ENCODE measurements at places on chromosomes 2 and 18. TPM values are rescaled to one million over a fixed set of nuclear protein-coding genes. Genes with fewer than 3 reads are reported as not detected.

- no peaks in the 10 kb centered on the region for H3K36me3 ChIP-seq
- no peak for DNase-seq
- no peaks in the 10 kb centered on the region for H3K27me3 ChIP-seq
- no peak overlapping the region for H3K4me3 ChIP-seq
- H3K4me1 ChIP-seq = no peaks in the 10 kb centered on the region
Measured at GRCh38 chr2:198390670-198391069, 586.3 kb downstream of the PLCL1 start.

- no peaks in the 10 kb centered on the region for H3K4me1 ChIP-seq
- no peaks in the 10 kb centered on the region for H3K36me3 ChIP-seq
- H3K27me3 ChIP-seq = peaks cover 6% of the 10 kb centered on the region
- DNase-seq = no peak
- H3K4me3 ChIP-seq = no peak overlapping the region
Measured at GRCh38 chr2:134575888-134576287, 142.9 kb downstream of the TMEM163 start.

Gene ST8SIA5
- total RNA-seq = 0.76 TPM

DNA sequence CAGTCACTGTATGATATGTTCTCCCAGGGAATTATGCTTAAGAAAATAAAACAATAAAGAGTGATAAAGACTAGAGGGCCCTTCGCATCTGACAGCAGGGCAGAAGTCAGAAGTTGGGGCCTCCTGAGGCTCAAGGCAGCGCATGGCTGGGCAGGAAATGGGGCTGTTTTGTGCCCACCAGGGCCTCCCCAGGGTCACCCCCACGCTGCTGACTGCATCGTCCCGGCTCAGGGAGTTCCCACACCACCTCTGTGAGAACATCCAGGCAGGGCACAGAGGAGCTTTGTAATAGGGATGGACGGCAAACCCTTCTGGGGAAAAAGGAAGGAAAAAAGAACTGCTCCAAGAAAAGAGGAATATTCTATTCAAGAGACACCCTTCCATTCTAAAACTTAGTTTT, 41.2 kb downstream of the PAX3 start:
- H3K27me3 ChIP-seq = peaks cover 6% of the 10 kb centered on the region
- no peaks in the 10 kb centered on the region for H3K36me3 ChIP-seq
- no peaks in the 10 kb centered on the region for H3K4me1 ChIP-seq
- no peak for DNase-seq
- no peak overlapping the region for H3K4me3 ChIP-seq

DNA sequence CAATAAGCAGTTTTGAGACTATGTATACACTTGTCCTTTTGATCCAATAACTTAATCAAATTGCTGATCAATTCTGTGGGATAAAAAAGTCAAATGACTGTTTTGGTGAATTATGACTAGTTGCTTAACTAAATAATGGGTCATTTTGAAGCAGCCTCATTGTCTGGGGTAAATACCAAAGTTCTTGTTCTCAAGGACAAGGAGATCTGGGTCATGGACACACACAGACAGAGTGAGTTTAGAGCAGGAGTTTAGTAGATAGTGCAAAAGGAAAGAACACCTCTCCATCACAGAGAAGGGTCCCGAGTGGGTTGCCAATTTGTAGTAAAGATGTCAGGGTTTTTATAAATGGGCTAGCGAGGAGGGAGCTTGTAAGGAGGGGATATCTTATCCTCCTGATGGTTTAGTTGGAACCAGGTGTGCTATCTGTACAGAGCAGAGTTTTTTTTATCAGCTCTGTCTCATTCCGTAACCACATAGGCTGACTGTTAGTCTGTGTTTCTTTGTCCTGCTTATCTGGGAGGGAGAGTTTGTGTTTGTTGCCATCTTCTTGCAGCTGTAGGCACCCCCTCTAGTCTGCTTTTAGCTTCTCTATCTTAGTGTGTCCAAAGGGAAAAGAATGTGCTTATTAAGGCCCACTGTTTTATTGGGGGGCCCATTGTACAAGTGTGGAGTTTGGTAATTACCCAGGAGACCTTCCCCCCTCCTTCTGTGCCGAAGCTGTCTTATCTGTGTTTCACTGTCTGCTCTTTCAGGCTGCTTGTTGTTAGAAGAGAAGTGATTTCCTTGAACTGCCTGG, 48.7 kb upstream of the C1GALT1C1L start:
- H3K4me3 ChIP-seq = no peak overlapping the region
- peak overlapping the region; percentile 36 for H3K27ac ChIP-seq
- H3K36me3 ChIP-seq = peaks cover 3% of the 10 kb centered on the region

DNA sequence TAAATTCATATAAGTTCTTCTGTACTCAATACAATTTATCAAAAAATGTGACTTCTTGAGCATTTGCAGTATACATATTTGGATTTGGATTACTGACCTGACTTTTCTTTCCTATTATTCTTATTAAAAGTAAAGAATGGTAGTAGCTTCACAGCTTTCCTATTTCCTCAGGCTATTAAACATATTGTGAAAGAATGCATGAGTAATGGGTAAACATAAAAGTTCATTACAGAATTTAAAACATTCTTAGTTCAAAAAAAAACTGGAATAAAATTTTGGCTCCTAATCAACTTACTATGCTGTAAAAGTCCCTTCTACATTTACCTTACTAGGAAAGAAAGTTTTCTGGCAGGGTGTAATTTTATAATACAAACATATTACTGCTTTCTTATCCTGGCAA, 27.3 kb upstream of the C2orf66 start:
- H3K4me1 ChIP-seq = peaks cover 11% of the 10 kb centered on the region
- H3K36me3 ChIP-seq = peaks cover 20% of the 10 kb centered on the region
- H3K4me3 ChIP-seq = no peak overlapping the region
- peak overlapping the region; percentile 45 for H3K27ac ChIP-seq
- DNase-seq = no peak
- H3K27me3 ChIP-seq = no peaks in the 10 kb centered on the region

DNA sequence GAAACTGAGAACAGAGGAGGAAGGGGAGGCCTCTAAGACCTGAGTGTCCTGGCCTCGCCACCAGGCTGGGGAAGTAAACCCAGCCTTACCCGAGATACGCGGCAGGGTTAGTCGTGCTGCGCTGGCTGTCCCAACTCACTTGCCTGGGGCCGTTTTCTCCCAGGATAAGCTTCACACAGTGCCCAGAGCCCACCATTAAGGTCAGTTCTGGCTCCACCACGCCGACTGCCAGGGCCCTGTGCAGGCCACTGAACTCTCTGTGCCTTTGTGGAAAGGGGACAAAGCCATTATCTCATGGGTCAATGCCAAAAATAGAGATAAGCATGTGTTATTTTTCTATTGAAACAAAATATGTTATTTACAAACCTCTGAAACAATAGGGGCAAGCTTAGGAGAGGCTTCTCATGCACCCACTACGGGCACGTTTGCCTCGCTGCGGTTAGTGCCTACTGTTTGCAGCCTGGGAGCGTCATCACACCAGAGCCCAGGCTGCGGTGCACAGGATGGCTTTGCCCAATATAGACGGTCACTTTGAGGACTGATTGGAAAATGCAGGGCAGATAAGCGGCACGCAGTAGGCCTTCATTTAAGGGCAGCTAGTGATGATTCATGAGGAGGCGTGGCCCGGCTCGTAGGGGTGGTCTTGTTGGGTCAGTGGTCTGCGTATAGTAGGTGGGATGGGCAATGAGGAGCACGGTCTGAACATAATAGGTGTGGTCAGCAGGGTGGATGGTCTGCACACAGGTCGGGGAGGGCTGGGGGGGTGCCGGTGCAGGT, 242.1 kb downstream of the GLI2 start:
- H3K27ac ChIP-seq = no peak overlapping the region
- H3K27me3 ChIP-seq = no peaks in the 10 kb centered on the region
- DNase-seq = no peak
- peaks cover 10% of the 10 kb centered on the region for H3K4me1 ChIP-seq

Gene POMC
- not detected for total RNA-seq

GRCh38 chr2:114699423-114699944, 257.0 kb downstream of the DPP10 start:
- H3K27me3 ChIP-seq = no peaks in the 10 kb centered on the region
- DNase-seq = no peak
- no peak overlapping the region for H3K27ac ChIP-seq
- H3K36me3 ChIP-seq = no peaks in the 10 kb centered on the region

Gene VIL1
- 0.57 TPM for total RNA-seq

GRCh38 chr2:240107477-240107796, 28.7 kb downstream of the COPS9 start:
- H3K27me3 ChIP-seq = peaks cover 3% of the 10 kb centered on the region
- no peak overlapping the region for H3K4me3 ChIP-seq
- no peak for DNase-seq
- no peaks in the 10 kb centered on the region for H3K4me1 ChIP-seq
- H3K27ac ChIP-seq = no peak overlapping the region

- no peaks in the 10 kb centered on the region for H3K36me3 ChIP-seq
- no peak overlapping the region for H3K27ac ChIP-seq
- no peak overlapping the region for H3K4me3 ChIP-seq
Measured at GRCh38 chr2:180872255-180872654, 108.2 kb upstream of the UBE2E3 start.

Gene KCNJ13
- not detected for total RNA-seq

DNA sequence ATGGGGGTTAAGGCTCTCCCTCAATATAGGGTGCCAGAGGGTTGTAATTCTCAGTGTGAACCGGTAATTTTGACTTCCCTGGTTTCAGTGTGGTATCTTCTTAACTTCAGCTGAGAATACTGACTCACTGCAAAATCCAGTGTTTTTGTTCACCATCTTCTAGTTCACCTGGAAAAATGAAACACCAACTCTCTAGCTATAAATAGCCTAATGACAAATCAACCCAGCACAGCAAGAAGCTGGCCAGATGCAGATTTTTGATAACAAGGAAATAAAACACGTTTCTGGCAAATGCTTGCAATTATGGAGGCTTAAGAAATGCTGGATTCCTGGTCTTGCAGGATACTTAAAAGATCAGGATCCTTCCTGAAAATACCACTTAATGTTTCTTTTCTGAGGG, 192.3 kb downstream of the CLIP4 start:
- H3K36me3 ChIP-seq = no peaks in the 10 kb centered on the region
- H3K4me1 ChIP-seq = no peaks in the 10 kb centered on the region
- no peak overlapping the region for H3K27ac ChIP-seq
- peaks cover 30% of the 10 kb centered on the region for H3K27me3 ChIP-seq

- no peak overlapping the region for H3K4me3 ChIP-seq
- H3K4me1 ChIP-seq = no peaks in the 10 kb centered on the region
- H3K27ac ChIP-seq = no peak overlapping the region
- DNase-seq = no peak
- H3K36me3 ChIP-seq = no peaks in the 10 kb centered on the region
Measured at GRCh38 chr2:169472249-169472648, 7.0 kb upstream of the BBS5 start.

- DNase-seq = peak; percentile 51
- H3K4me1 ChIP-seq = no peaks in the 10 kb centered on the region
- no peaks in the 10 kb centered on the region for H3K36me3 ChIP-seq
- H3K27ac ChIP-seq = no peak overlapping the region
Measured at GRCh38 chr2:3639015-3639630, 18.9 kb upstream of the ALLC start.

GRCh38 chr2:69375494-69376353, 11.3 kb downstream of the GFPT1 start:
- peak overlapping the region; percentile 0 for H3K27ac ChIP-seq
- H3K27me3 ChIP-seq = no peaks in the 10 kb centered on the region
- peaks cover 25% of the 10 kb centered on the region for H3K36me3 ChIP-seq
- DNase-seq = no peak
- peaks cover 13% of the 10 kb centered on the region for H3K4me1 ChIP-seq
- H3K4me3 ChIP-seq = no peak overlapping the region

- peaks cover 3% of the 10 kb centered on the region for H3K36me3 ChIP-seq
- DNase-seq = no peak
- peaks cover 91% of the 10 kb centered on the region for H3K4me1 ChIP-seq
Measured at GRCh38 chr18:77101410-77102258, 30.9 kb downstream of the MBP start.

- no peaks in the 10 kb centered on the region for H3K4me1 ChIP-seq
- no peaks in the 10 kb centered on the region for H3K36me3 ChIP-seq
- peak; percentile 74 for DNase-seq
- H3K4me3 ChIP-seq = no peak overlapping the region
Measured at GRCh38 chr2:31205186-31205585, 12.1 kb downstream of the CAPN14 start.

Gene VAPA
- total RNA-seq = 157 TPM

DNA sequence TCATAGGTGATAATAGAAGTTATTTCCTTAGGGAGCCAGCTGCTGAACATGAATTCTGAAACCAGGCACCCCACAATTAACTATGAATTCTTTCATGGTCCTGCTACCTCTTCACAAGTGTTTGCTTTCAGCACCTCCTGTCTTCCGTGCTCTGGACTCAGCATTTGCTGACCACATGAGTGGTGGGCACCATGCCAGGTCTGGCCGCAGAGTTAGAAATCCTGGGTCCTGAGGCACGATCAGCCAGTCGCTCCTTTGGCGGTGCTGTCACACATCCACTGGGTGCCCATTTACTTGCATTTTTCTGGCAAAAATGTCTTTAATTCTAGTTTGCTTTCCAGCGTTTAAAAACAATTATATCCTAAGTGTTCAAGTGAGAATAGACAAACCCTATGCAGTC, 196.4 kb upstream of the PXDN start:
- H3K4me3 ChIP-seq = no peak overlapping the region
- no peak overlapping the region for H3K27ac ChIP-seq
- H3K27me3 ChIP-seq = peaks cover 10% of the 10 kb centered on the region
- no peak for DNase-seq
- no peaks in the 10 kb centered on the region for H3K4me1 ChIP-seq
- H3K36me3 ChIP-seq = no peaks in the 10 kb centered on the region

DNA sequence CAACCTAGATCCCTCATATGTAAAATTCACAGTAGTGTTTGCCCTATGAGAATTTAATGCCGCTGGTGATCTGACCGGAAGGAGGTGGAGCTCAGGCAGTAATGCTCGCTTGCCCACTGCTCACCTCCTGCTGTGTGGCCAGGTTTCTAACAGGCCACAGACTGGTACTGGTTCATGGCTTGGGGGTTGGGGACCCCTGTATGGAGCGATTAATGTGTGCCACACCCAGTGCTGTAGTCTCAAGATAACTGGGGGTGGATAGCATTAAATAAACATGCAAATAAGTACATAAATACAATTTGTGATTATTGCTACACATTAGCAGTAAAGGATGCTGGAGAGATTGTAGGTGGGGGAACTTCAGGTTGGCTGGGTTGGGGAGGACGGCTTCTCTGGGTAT, 3.2 kb downstream of the GALNT1 start:
- H3K4me1 ChIP-seq = peaks cover 40% of the 10 kb centered on the region
- H3K36me3 ChIP-seq = peaks cover 49% of the 10 kb centered on the region
- H3K4me3 ChIP-seq = peak overlapping the region; percentile 49
- no peak for DNase-seq
- no peak overlapping the region for H3K27ac ChIP-seq
- no peaks in the 10 kb centered on the region for H3K27me3 ChIP-seq

Gene GPAT2
- total RNA-seq = not detected

- DNase-seq = no peak
- peaks cover 20% of the 10 kb centered on the region for H3K36me3 ChIP-seq
- no peak overlapping the region for H3K4me3 ChIP-seq
- H3K4me1 ChIP-seq = peaks cover 10% of the 10 kb centered on the region
- H3K27me3 ChIP-seq = no peaks in the 10 kb centered on the region
- no peak overlapping the region for H3K27ac ChIP-seq
Measured at GRCh38 chr2:58051445-58051844, 4.8 kb downstream of the VRK2 start.

All from osteocyte (in vitro differentiated cells).